Lung microvascular endothelial cell (primary cell): ENCODE measurements at places on chromosomes 4 and X. TPM values are rescaled to one million over a fixed set of nuclear protein-coding genes. Genes with fewer than 3 reads are reported as not detected.

REPS2 gene
- 2.4 and 5.2 TPM in 2 replicates for total RNA-seq

DNA sequence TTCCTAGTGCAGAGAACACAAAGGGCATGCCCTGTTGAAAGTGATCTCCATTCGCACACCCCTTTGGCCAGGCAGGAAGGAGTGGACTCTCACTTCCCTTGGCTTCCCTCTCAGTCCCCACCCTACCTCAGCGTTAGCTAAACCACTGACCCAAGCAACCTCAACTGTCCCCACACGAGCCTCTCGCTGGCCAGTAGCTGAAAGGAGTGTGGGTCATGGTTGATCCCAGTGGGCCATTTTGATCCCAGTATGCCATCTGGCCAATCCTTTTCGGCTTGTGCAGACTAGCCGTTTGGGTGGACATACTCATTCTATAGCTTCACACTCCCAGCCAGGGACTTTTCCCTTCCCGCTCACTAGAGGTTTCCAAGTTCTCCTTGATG, 24.4 kb upstream of the BCORL1 start:
- DNase-seq, result no peak

XG gene
- total RNA-seq, result 0.22 TPM in 1 of 2 replicates, not detected in the other

AFM gene
- not detected in 2 replicates for total RNA-seq
